ENCODE measurements at places on chromosomes 2 and 18. TPM values are rescaled to one million over a fixed set of nuclear protein-coding genes. Genes with fewer than 3 reads are reported as not detected.

The GPC1 gene
- total RNA-seq = 58.0 TPM

The ACMSD gene
- total RNA-seq = not detected

The REG1B gene
- not detected for total RNA-seq

The PROKR1 gene
- 0.11 TPM for total RNA-seq

The ST6GAL2 gene
- 0.32 TPM for total RNA-seq

The TRIM43 gene
- total RNA-seq = not detected

The CAPN14 gene
- total RNA-seq = 0.13 TPM

The MYOM1 gene
- total RNA-seq = 0.76 TPM

The BOLL gene
- not detected for total RNA-seq

The CDCA7 gene
- 2.5 TPM for total RNA-seq

The GALNT13 gene
- total RNA-seq = 0.13 TPM

The SLC11A1 gene
- total RNA-seq = 1.3 TPM

The RNU2-63P gene
- total RNA-seq = not detected

The CENPA gene
- 5.2 TPM for total RNA-seq

The DCDC2C gene
- total RNA-seq = not detected

The NFATC1 gene
- 11.5 TPM for total RNA-seq

The DNER gene
- total RNA-seq = 1.7 TPM

The PID1 gene
- 15.4 TPM for total RNA-seq

The TEKT4 gene
- not detected for total RNA-seq

The SERPINB3 gene
- total RNA-seq = not detected

The DUSP2 gene
- 1.2 TPM for total RNA-seq

The TMEM198 gene
- total RNA-seq = 1.3 TPM

The SERPINB4 gene
- not detected for total RNA-seq

The NT5C1B gene
- total RNA-seq = not detected

The RGPD3 gene
- total RNA-seq = 0.65 TPM

The SEMA4C gene
- total RNA-seq = 17.2 TPM

The KLHL29 gene
- 13.1 TPM for total RNA-seq

The TRIM54 gene
- total RNA-seq = not detected

The PLGLB1 gene
- total RNA-seq = 2.2 TPM

The SCYGR6 gene
- total RNA-seq = not detected

The CROCC2 gene
- total RNA-seq = under 0.01 TPM

The ADGRF3 gene
- total RNA-seq = 0.22 TPM

The PRR30 gene
- not detected for total RNA-seq

The INPP5D gene
- 0.22 TPM for total RNA-seq
